KBM-7 (cell line): ENCODE measurements at places on chromosomes 6 and 20.

DNA sequence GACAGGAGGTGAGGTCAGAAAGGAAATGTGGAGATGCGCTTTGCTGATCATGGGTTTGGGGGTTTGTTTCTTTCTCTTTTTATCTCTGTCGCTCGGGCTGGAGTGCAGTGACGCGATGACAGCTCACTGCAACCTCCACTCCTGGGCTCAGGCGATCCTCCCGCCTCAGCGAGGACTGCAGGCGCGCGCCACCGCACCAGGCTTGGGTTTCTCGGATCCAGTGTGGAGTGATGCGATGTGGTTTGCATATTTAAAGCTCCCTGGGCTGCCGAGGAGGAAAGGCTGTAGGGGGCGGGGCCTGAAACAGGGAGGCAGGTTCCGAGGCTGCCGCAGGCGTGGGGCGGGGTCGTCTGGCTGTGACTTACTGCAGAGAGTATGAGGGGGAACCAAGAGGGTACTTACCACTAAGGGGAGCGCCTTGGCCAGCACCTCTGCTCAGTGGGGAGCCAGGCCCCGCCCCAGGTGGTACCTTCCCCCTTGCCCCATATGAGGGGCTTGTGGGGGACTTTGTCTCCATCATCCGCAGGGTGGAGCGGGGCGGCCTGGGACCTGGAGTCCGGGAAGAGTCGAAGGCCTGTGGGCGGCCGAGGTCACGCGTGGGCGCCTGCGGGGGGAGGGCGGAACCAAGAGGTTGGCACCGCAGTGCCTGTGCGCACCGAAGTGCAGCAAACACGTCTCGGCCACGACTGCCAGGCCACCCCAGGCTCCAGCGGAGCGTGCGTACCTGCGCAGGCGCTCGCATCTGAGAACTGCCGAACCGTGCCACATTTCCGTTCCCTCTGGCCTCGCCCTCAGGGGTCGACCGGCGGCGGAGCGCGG, 12.7 kb upstream of the BAK1 start:
- peak; percentile 16 for DNase-seq

- no peak for DNase-seq
Observed at GRCh38 chr20:50186987-50187402, 3.6 kb upstream of the CEBPB start.

GRCh38 chr6:20583444-20583800, 49.2 kb downstream of the CDKAL1 start:
- no peak for DNase-seq

DNA sequence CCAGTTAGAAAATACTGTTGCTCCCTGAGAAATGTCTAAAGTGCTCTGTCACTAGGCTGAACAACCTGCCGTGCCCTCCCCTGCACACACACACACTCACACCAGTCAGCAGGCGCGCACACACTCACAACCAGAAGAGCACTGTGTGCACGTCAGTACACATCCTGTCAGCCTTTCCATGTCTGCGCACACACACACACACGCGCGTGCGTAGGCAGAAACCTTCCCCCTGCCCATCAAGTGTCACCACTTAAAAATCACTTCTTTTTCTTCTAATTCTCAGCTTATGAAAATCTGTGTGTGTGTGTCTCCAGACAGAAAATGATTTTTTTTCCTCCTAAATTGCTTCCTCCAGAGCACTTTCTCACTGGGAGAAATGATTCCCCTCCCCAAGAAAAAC, 100.3 kb downstream of the EDN3 start:
- no peak for DNase-seq

- no peak for DNase-seq
Observed at GRCh38 chr20:63737695-63737944, 1.2 kb downstream of the LIME1 start.

DNA sequence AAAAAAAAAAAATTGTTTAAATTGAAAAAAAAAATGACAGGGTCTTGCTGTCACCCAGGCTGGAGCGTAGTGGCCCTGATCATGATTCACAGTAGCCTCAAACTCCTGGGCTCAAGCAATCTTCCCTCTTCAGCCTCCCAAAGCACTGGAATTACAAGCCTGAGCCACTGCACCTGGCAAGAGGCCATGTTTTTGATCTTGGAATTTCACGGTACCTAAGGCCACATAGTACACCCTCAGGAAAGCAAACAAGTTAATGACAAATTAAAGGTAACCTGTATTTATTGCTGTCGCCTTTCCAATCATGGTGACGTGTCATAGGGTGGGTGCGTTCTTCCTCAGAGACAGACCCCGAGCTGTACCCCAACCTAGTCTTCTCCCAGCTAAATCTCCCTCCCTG, 79.2 kb downstream of the LINC00237 start:
- no peak for DNase-seq

DNA sequence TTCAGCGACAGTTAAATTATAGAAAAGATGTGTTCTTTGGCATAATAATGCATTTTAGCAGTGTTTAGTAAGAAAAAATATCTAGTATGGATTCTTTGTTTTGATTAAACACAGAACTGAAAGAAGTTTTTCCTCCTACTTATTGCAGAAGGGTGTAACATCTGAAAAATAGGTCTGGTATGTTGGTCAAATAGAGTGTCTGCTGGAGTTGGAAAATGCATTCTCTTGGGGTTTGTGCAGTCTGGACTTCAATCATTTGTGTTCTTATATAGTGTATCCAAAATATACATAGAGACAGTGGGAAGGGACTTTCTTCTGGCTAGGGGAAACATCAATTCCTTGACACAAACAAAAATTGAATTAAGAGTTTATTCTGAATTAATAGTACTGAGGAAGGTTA, 132.4 kb upstream of the MAN1A1 start:
- DNase-seq: no peak

- peak; percentile 60 for DNase-seq
Observed at GRCh38 chr6:126385536-126385935, 45.6 kb downstream of the CENPW start.

GRCh38 chr20:63014710-63015109, 7.9 kb upstream of the BHLHE23 start:
- no peak for DNase-seq

GRCh38 chr20:39893003-39893685, 795.9 kb downstream of the MAFB start:
- DNase-seq: no peak
